HFFc6 (cell line): ENCODE measurements at places on chromosomes 7 and 10. TPM values are rescaled to one million over a fixed set of nuclear protein-coding genes. Genes with fewer than 3 reads are reported as not detected.

Gene JCAD
- total RNA-seq: 30.1 to 53.0 TPM (median 34.0 TPM) in 3 replicates

Gene CHST3
- total RNA-seq: 38.5 to 48.1 TPM (median 48.0 TPM) in 3 replicates

Gene SNX10
- total RNA-seq: not detected in 3 replicates

Gene EN2
- not detected in 3 replicates for total RNA-seq

Gene OPALIN
- total RNA-seq: not detected in 3 replicates

Gene ANXA8L1
- 0.91 TPM in 1 of 3 replicates, not detected in the others for total RNA-seq

Gene SDK1
- total RNA-seq: not detected in 3 replicates

Gene CFAP70
- total RNA-seq: 0.20 and 0.60 TPM in 2 replicates

Gene SAP25
- 0.53 TPM in 1 of 3 replicates, not detected in the others for total RNA-seq

Gene NEUROG3
- not detected in 3 replicates for total RNA-seq

Gene LIPF
- not detected in 3 replicates for total RNA-seq

Gene PNLIPRP1
- not detected in 3 replicates for total RNA-seq

Gene RPP30
- total RNA-seq: 28.1 to 42.2 TPM (median 40.9 TPM) in 3 replicates

Gene SLC26A4
- 0.37 TPM in 1 of 2 replicates, not detected in the other for total RNA-seq

Gene NPTX2
- not detected in 3 replicates for total RNA-seq

Gene STEAP4
- not detected in 3 replicates for total RNA-seq

Gene ZNF467
- 1.2 to 2.1 TPM (median 1.8 TPM) in 3 replicates for total RNA-seq

Gene SUN3
- total RNA-seq: 1.6 TPM in 1 of 3 replicates, not detected in the others

Gene NYAP1
- total RNA-seq: 0.43 to 0.96 TPM (median 0.70 TPM) in 3 replicates

Gene SPDYE8
- not detected in 3 replicates for total RNA-seq

Gene CPA4
- 7.5 to 23.7 TPM (median 19.2 TPM) in 3 replicates for total RNA-seq

Gene AFAP1L2
- total RNA-seq: not detected in 3 replicates

Gene AGR2
- not detected in 3 replicates for total RNA-seq

Gene KLF14
- total RNA-seq: not detected in 2 replicates

Gene LFNG
- total RNA-seq: 10.1 to 11.7 TPM (median 10.5 TPM) in 3 replicates

Gene UNCX
- not detected in 3 replicates for total RNA-seq

Gene SFTPA1
- not detected in 3 replicates for total RNA-seq

Gene GNAT3
- total RNA-seq: 0.21 to 0.26 TPM in 2 of 3 replicates, not detected in the other

Gene LRRD1
- 0.09 TPM in 1 of 3 replicates, not detected in the others for total RNA-seq

Gene HPSE2
- 0.08 to 0.09 TPM in 2 of 3 replicates, not detected in the other for total RNA-seq

Gene OR9A2
- total RNA-seq: not detected in 3 replicates

Gene PRTFDC1
- 12.7 to 32.6 TPM (median 16.0 TPM) in 3 replicates for total RNA-seq

Gene ZNF282
- total RNA-seq: 19.9 to 21.9 TPM (median 20.9 TPM) in 3 replicates

Gene AKR1D1
- not detected in 3 replicates for total RNA-seq
